ENCODE measurements at places on chromosomes 6 and 20. TPM values are rescaled to one million over a fixed set of nuclear protein-coding genes. Genes with fewer than 3 reads are reported as not detected.

DNA sequence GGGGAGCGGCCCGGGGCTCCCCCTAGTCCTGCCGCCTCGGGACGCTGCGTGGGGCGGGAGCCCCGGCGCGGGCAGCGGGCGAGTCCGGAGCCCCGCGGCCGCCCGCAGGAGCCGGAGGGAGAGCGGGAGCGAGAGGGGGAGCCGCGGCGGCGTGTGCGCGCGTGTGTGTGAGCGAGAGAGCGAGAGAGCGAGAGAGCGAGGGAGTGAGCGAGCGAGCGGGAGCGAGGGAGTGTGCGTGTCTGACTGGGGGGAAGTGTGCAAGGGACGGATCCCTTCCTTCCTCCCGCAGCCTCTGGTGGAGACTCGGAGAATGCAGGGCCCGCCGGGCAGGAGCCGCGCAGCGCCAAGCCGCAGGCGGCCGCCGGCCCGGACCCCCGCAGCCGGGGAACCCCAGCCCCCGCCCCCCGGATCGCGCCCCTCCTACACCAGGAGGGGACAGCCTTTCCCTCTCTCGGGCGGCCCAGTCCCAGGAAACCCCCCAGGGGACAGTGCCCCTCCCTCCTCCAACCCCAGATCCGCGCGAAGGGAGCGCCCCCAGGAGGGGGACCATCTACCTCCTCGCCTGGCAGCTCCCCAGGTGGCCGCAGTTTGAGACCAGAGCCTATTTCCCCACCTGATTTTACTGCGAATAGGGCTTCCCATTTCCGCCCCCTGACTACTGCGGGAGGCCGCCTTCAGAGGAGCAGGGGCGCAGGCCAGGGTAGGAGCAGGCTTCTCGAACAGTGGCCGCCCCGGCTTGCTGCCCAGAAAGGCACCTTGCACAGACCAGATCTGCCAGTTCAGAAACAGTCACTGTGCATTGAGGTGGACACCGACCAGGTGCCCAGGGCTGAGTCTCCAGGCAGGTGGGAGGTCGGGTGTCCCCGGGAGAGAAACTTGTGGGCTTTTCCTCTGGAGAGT lies at the start of gene CDH22:
CDH22 (minus strand) TSS at position 241 of the 900 bp plus-strand sequence. CDS start 57,204 bp downstream, outside the sequence.
- H3K4me1 ChIP-seq: peaks cover 10% of the 10 kb centered on the region
- H3K4me3 ChIP-seq: peak within 1 kb of the TSS; percentile 47
- H3K27me3 ChIP-seq: peaks cover 95% of the 10 kb centered on the region
- no peak within 1 kb of the TSS for H3K27ac ChIP-seq
- peak; percentile 23 for DNase-seq

SEMG2 gene
- total RNA-seq: not detected

CGA gene
- total RNA-seq: 0.85 TPM

DNA sequence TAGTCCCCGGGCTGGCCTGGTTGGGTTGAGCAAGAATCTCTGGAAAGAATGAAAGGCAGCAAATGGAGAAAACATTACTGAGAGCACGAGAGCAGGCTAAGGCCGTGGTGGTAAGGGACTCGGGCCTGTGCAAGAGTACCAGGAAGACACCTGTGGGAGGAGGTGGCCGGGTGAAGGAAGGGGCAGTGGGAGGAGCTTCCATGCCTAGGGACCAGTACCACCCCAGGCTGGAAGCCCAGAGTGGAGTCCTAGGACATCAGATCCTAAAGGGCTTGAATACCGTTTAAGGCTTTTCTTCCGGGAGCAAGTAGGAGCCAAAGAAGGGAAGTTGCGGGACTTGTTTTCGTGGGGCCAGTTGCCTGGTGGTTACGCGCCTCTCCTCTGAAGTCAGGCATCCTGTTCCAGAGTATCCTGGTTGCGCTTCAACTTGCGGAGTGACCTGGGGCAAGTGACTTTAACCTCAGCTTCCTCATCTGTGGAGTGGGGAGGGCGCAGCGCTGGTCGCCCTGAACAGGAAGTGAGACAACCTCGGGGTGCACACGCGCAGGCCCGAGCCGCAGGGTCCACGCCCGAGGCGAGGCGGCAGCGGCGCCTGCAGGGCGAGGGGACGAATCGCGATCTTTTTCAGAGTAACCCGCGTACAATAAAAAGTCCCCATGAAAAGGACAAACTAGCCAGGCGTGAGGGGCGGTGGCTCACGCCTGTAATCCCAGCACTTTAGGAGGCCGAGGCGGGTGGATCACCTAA lies 1.1 kb upstream of the TPD52L2 start:
- DNase-seq: peak; percentile 84
- peak overlapping the region; percentile 85 for H3K27ac ChIP-seq
- H3K4me1 ChIP-seq: peaks cover 38% of the 10 kb centered on the region
- H3K36me3 ChIP-seq: no peaks in the 10 kb centered on the region
- H3K4me3 ChIP-seq: peak overlapping the region; percentile 88

SYNCRIP gene
- total RNA-seq: 56.6 TPM

GRCh38 chr6:84657025-84657424 lies 107.4 kb downstream of the TBX18 start:
- H3K36me3 ChIP-seq: no peaks in the 10 kb centered on the region
- no peaks in the 10 kb centered on the region for H3K4me1 ChIP-seq
- H3K27ac ChIP-seq: no peak overlapping the region
- no peaks in the 10 kb centered on the region for H3K27me3 ChIP-seq

DNA sequence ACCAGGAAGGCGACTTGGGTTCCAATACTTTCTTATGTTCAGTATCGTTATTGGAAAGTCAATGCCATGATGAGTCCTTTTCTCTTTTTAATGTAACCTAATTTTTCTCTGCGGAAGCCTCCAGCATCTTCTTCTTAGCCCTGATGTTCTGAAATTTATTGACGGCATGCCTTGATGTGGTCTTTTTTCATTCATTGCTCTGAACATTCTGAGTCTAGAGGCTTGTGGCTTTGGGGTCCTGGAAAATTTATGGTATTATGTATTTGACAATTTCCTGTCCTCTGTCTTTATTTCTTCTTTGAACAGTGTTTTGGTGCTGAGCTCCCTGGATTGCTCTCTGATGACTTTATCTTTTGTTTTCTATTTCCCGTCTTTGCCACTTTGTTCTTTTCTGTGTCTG lies 28.7 kb upstream of the MAS1 start:
- H3K4me3 ChIP-seq: no peak overlapping the region
- peaks cover 8% of the 10 kb centered on the region for H3K27me3 ChIP-seq
- no peak overlapping the region for H3K27ac ChIP-seq

GPR6 gene
- total RNA-seq: not detected

- H3K4me3 ChIP-seq: no peak overlapping the region
- no peak overlapping the region for H3K27ac ChIP-seq
- no peaks in the 10 kb centered on the region for H3K27me3 ChIP-seq
- H3K4me1 ChIP-seq: no peaks in the 10 kb centered on the region
- DNase-seq: no peak
Measured at GRCh38 chr6:170188571-170189001, 102.3 kb downstream of the DLL1 start.

ETV7 gene
- 0.17 TPM for total RNA-seq

GRCh38 chr20:14855171-14855570 lies 517.8 kb upstream of the FLRT3 start:
- DNase-seq: no peak
- no peaks in the 10 kb centered on the region for H3K36me3 ChIP-seq
- H3K4me3 ChIP-seq: no peak overlapping the region

BPIFB4 gene
- not detected for total RNA-seq

DEFB116 gene
- not detected for total RNA-seq

- H3K36me3 ChIP-seq: no peaks in the 10 kb centered on the region
- no peaks in the 10 kb centered on the region for H3K27me3 ChIP-seq
- no peak overlapping the region for H3K27ac ChIP-seq
- H3K4me1 ChIP-seq: peaks cover 53% of the 10 kb centered on the region
- no peak for DNase-seq
Measured at GRCh38 chr20:4083098-4083865, 67.9 kb upstream of the RNF24 start.

DNA sequence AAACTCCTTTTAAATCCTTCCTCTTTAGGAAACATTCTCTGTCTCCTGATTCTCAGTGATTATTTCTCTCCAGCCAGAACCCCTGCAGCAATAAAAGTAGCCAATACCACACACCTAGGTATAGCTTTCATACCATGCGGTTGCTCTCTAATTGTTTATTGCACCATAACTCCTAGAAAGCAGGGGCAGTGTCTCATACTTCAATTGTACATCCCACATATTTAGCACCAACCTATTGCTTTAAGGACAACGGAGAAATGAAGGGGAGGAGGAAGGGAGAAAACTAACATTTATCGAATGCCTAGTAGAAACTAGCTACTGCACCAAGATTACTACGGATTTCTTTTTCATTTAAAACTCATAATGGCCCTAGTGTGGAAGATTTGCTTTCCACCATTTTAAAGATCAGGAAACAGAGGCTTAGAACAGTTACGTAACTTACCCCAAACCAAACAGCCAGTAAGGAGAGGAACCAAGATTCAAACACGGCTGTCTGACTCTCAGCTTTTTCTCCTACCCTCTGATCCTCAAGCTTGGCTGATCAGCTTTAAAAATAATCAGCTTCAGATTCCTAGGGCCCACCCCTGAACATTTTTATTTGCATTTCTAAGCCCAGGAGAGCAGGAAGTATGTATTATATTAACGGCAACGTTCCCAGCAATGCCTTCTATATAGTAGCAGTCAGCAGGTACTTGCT lies 43.4 kb upstream of the ATXN1 start:
- no peaks in the 10 kb centered on the region for H3K27me3 ChIP-seq
- peak overlapping the region; percentile 49 for H3K27ac ChIP-seq
- no peak overlapping the region for H3K4me3 ChIP-seq
- DNase-seq: no peak
- no peaks in the 10 kb centered on the region for H3K36me3 ChIP-seq

GRCh38 chr6:83384751-83385150 lies 46.1 kb downstream of the ME1 start:
- no peak overlapping the region for H3K27ac ChIP-seq
- DNase-seq: no peak
- no peaks in the 10 kb centered on the region for H3K27me3 ChIP-seq
- H3K4me3 ChIP-seq: no peak overlapping the region
- H3K4me1 ChIP-seq: peaks cover 18% of the 10 kb centered on the region

- H3K27me3 ChIP-seq: no peaks in the 10 kb centered on the region
- no peak overlapping the region for H3K4me3 ChIP-seq
- H3K4me1 ChIP-seq: peaks cover 11% of the 10 kb centered on the region
- no peak overlapping the region for H3K27ac ChIP-seq
Measured at GRCh38 chr20:62069741-62070216, 4.1 kb upstream of the TAF4 start.
